Amniotic stem cell (primary cell): ENCODE measurements at places on chromosomes 13 and 19.

DNA sequence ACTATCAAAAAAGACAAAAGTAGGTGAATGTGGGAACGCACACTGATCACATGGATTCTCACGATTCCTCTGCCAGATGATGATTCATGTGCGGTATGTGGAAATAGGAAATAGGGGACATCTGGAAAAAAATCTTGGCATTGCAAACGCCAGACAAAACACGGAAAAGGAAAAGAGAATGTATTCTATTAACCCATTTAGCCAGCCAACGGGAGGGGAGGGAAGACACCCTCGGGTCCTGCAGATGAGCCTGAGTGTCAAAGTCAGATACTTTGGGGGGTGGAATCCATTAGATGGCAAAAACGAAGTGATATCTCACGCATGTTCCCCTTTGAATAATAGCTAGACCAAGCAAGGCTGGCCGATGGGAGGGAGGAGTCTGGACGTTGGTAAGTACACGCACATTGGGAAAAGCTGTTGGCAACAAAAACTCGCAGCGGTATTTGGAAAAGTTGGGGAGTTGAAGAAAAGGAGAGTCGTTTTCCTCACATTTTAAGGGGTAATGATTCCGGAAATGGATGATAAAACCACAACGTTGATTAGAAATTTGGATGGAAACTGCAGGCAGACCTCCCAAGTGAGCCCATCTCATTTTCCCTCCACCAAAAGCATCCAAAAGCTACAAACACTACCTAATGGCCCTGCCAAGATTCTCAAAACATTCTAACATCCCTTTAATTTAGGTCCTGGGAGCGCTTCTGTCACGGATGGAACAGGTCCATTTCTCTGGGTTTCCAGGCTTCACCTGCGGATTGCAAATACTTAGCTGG lies 73.6 kb downstream of the COL4A1 start:
- no peak for DNase-seq

DNA sequence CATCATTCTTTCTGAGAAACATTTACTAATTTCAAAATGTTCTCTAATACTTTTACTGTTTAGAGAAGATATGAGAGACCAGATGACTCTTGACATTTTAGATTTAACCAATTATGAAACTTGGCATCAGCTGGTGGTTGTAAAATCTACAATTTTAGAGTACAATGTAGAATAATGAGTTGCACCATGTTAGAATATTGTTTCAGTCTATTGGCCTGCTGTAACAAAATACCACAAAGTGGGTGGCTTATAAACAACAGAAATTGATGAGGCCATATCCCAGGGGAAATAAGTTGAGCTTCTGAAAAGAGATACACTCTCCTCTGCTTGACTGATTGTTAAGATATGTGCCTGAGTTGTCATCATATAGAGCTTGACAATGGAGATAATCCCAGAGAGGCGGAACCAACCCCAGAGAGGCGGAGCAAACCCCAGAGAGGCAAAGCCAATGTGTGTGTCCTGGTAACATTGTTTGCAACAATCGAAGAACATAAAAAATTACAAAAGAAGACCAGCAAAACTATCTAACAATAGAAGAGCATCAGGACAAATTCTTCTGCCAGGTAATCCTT lies 373.0 kb upstream of the SLITRK1 start:
- DNase-seq: no peak

DNA sequence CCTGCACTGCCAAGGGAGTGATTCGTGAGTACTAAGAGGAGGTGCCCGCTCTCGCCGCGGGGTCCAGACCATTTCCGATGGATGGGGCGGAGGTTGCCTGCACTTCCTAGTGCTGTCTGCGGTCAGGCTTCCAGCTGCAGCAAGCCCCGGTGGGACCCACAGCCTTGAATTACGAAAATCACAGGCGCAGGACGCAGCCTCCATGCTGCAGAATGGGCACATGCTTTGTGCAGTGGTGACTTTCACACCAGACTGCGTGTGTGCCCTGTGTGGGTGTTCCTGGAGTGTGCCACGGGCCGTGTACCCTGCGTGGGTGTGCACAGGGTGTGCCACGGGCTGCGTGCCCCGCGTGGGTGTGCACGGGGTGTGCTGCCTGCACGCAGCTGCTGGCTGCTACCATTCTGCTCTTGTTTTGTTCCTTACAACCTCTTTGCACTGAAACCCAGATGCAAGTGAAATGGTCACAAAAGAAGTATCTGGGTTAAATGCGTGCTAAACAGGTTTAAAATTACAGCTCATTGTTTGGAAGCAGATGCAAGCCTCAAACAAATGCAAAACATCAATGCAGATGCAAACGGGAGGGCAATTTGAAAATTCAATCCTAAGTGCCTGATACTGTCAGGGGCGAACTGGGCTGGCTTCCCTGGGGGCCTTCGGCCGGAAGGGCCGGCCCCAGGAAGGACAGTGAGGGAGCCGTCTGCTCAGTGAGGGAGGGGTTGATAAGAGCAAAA lies 221.2 kb upstream of the SOX1 start:
- no peak for DNase-seq

- DNase-seq: no peak
Observed at GRCh38 chr13:21018220-21018619, 43.2 kb downstream of the LATS2 start.

- no peak for DNase-seq
Observed at GRCh38 chr19:49421039-49421877, 2.0 kb downstream of the PTH2 start.

DNA sequence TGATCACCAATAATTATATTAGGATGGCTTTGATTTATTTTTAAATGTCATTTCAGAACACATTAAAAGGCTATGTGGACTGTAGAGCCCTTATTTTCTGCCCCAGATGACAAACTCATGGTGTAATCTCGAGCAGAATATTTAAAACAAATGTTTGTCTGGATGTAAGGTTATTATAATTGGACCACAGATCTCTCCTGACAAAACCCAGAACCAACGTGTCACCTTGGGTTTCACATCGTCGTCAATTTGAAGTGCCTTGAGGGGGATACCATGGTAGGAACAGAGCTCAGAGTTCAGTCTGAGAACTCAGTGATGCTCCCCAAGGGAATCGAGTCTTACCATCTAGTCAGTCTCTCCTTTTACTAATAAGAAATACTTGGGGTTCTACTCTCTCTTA lies 2.8 kb downstream of the SACS start:
- DNase-seq: no peak

GRCh38 chr13:110436276-110436675 lies 125.2 kb downstream of the RAB20 start:
- DNase-seq: no peak

- DNase-seq: no peak
Observed at GRCh38 chr13:37535501-37535900, 63.1 kb downstream of the POSTN start.

- DNase-seq: no peak
Observed at GRCh38 chr19:43329989-43330388, 23.5 kb upstream of the CD177 start.

GRCh38 chr13:73720216-73720840 lies 413.9 kb downstream of the KLF12 start:
- DNase-seq: no peak

- DNase-seq: no peak
Observed at GRCh38 chr19:39297931-39298634, 1.9 kb downstream of the IFNL1 start.

DNA sequence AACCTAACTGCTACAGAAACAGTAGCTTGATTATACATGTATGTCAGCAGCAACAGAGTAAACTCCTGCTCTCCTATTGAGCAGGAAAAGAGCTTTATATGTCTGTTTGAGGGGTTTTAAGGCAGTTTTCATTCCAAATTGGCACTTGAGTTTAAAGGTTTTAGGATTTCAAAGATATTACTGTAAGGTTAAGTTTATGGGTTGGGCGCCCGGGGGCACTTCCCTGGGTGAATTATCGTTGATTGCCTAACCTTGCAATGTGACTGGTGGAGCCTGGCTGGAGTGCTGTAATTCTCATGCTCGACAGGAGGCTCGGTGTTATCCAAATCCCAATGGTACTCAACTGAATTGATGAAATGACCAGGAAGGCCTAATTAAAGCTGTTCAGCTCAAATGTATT lies 1586.1 kb downstream of the OLFM4 start:
- DNase-seq: no peak

DNA sequence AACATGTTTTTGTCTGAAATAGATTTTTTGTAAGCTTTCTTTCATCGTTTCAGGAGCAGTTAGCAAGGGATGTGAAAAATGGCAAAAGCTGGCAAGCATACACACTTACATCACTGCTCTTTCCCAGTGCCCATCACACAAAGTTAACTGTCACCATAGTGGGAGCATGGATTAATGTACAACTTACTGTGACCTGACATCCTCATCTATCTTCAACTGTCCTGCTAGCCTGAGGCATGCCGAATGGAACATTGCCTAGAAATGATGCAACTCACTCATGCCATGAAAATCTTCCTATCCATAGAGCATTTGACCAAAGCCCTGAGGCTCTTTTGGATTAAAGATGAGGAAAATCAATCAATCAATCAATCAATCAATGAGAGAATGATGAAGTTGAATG lies 491.7 kb upstream of the SLC10A2 start:
- DNase-seq: no peak

DNA sequence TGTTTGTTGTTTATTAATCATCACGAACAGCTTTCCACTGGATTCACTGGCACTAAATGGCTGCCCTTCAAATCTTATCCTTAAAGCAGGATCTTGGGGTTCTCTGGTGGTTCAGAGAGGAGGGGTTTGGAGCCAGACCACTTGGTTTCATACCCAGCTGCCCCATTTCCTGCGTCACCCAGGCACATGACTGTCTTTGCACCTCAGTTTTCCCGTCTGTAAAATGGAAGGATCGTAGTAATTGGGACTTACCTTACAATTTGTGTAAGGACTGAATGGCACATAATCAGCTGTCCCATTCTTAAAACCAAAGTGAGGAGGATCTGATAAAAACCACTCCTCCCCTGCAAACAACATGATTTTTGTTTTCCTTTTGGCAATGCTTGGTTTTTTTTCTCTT lies 318.3 kb downstream of the ZNF536 start:
- DNase-seq: no peak

DNA sequence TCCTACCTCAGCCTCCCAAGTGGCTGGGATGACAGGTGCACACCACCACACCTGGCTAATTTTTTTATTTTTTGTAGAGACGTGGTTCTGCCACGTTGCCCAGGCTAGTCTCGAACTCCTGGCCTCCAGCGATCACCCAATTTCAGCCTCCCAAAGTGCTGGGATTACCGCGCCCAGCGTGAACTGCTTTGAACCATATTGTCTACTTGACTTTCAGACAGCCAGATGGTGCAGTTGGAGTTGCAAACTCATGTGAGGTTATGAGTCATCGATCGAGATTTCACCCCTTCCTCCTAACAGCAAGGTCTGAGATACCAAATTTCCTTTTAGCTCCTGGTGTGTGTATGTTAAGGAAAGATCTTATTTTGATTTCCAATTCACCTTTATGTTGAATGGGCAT lies 2.7 kb downstream of the SLC27A1 start:
- no peak for DNase-seq

- DNase-seq: no peak
Observed at GRCh38 chr19:32123355-32123940, 222.0 kb upstream of the ZNF507 start.

DNA sequence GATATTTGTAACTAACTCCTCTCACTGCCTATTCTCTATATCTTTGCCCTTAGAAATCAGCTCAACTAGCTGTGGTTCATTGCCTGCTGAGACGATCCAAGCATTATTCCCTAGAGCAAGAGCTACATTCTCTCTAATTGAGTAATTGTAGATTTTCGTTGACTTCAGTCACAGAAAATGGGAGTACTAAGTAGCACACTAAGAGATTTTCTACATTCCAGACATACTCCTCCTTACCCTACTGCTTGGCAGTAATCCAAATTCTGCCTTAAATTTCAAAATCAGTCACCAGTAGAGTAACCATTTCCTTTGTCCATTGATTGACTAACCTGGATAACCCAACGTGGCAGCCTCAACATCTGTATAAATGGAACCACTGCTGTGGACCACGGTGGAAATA lies 1786.8 kb downstream of the SLITRK5 start:
- no peak for DNase-seq

- no peak for DNase-seq
Observed at GRCh38 chr13:75186379-75186778, 295.6 kb downstream of the TBC1D4 start.

DNA sequence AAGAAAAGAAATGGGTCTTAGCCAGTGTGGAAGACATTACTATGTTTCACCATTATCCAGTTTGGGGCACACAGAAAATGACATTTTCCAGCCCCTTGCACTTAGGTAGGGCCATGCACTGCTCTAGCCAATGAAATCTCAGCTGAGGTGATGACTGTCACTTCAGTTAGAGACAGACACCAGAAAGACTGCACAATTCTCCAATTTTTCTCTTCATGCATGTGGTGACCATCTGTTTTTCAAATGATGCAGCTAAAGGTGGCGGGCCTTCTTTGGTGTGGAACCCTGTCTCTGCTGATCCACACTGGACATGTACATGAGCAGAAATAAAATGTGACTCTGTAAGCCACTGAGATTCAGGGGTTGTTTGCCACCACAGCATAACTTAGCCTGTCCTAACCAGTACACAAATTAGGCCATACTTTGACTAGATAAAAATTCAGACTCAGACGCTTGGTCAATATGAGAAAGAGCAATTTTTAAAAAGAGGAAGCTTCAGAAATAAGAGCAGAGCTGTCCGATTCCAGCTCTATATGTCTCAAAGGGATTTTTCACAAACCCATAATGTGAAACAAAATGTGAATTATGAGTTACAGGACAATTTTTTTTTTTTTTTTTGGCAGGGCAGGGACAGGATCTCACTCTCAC lies 6.7 kb downstream of the ZNF565 start:
- DNase-seq: no peak

- no peak for DNase-seq
Observed at GRCh38 chr13:23506071-23506806, 64.0 kb upstream of the TNFRSF19 start.

GRCh38 chr13:99028890-99029289 lies 51.0 kb upstream of the DOCK9 start:
- DNase-seq: no peak

DNA sequence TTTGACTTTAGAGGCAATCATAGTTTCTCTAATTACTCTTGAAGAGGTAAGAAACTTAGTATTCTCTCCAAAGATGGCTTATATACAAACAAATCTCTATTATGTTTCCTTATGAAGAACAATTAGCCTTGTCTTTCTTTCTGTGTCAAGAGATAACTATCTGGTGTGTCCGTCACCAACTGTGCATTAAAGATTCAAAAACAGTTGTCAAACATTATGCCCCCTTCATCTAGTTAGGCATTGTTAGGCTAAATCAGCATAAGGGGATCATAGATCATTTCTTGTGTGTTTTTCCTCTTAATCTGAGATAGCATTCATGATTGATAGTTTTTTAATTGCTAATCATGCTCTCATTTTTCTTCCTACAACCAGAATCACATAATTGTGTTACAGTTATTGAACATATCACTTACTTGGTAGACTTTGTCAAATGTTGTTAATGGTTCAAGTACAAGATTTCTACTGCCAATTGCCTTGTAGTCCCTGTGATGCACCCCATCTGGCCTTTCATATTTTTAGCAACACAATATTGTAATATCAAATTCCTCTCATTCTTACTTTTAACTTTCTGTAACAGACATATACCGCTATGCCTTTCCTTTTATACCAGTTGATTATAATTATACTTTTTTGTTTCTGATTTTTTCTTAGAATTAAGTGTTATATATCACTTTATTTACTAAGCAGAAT lies 612.7 kb downstream of the SLITRK6 start:
- no peak for DNase-seq

GRCh38 chr19:33449799-33450198 lies 71.8 kb downstream of the PEPD start:
- no peak for DNase-seq

GRCh38 chr13:110330491-110331011 lies 23.5 kb downstream of the COL4A2 start:
- peak; percentile 65 for DNase-seq
